ENCODE measurements at places on chromosomes 12 and 14. TPM values are rescaled to one million over a fixed set of nuclear protein-coding genes. Genes with fewer than 3 reads are reported as not detected.

- no peak for DNase-seq
These were observed 2.4 kb upstream of the KRT7 start for GRCh38 chr12:52230364-52231281.

- no peak for DNase-seq
These were observed 3.9 kb upstream of the ABHD4 start for GRCh38 chr14:22594156-22594716.

GRCh38 chr14:102625564-102626296, 33.3 kb downstream of the RCOR1 start:
- DNase-seq, result no peak

DNA sequence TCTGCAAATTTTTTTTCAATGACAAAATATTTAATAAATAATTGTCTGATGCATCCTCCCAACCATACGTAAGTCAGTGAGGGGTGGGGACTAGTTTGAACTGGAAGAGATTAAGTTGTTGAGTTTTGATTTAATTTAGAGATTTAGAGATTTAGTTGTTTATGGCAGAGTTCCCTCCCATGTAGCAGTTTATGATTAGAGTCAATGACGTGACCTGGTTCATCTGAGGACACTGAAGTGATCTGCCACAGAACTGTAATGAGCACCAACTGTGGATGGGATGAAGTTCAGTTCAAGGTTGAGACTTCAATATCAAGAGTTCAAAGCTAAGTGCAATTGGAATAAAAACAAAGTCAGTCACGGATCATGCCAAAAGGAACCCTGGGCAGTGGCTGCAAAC, 609.3 kb downstream of the NOVA1 start:
- no peak for DNase-seq

- no peak for DNase-seq
These were observed 51.1 kb downstream of the HSPB8 start for GRCh38 chr12:119229837-119230236.

GRCh38 chr14:60622917-60623257, 26.4 kb downstream of the SIX1 start:
- DNase-seq, result no peak

- no peak for DNase-seq
These were observed 12.2 kb downstream of the MMAB start for GRCh38 chr12:109560867-109561710.

DNA sequence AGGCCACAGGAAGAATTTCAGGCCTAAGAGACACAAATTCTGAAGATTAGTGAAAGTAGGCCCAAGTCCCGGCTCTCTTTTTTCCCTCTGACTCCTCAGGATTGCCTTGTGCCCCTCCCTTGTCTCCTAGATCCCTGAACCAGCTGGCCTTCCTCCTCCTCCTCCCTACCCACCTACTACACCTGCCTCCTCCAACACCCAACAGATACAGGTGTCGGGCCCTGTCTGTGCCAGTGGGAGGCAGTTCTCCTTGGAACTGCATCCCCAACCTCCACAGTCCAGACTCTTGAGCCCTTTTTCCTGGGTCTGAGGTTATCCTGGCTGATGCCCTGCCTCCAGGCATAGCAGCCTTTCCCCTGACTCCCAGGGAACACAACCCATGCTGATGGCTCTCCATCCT, 1.8 kb downstream of the PPP1R1A start:
- DNase-seq, result no peak

DNA sequence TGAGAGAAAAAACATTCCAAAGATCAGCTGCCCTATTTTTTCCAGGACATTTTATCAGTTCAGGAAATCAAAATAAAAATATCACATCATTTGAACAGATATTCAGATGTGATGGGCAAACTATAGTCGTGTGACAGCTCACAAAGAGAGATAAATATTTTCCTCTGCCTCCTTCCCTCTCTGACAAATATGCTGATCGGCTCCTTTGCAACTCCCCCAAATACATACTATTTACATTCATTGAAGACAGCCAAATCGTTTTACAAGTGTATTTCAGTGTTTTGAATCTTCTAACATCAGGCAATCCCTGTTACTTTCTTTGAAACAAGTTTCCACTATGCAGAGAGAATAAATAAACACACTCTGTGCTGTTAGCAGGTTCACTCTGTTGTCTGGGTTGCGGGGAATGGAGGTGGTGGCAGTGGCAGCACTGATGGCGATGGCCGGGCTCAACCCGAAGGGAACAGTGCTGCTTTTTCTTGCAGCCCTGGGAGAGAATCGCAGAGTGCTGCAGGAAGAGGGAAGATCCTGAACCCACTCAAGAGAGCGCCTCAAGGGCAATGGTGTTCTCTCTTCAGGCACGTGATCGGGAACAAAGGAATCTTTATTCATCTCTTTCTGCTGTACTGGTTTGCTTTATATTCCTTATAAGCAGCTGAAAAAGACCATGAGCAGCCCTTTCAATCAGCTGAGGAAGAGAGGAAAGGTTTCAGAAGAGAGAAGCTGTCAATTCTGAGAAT, 142.5 kb downstream of the PHLDA1 start:
- no peak for DNase-seq

GRCh38 chr12:69996241-69996640, 171.2 kb downstream of the MYRFL start:
- no peak for DNase-seq

- no peak for DNase-seq
These were observed 284.5 kb downstream of the CACNA1C start for GRCh38 chr12:2337031-2338010.

GRCh38 chr14:89342049-89342448, 75.0 kb downstream of the FOXN3 start:
- no peak for DNase-seq

CLEC1A gene
- polyA plus RNA-seq, result 3.4 TPM

C1QL4 gene
- polyA plus RNA-seq, result 0.98 TPM

LTBP2 gene
- polyA plus RNA-seq, result 3.2 TPM

CHMP4A gene
- 56.9 TPM for polyA plus RNA-seq

FRS2 gene
- polyA plus RNA-seq, result 47.2 TPM

A2M gene
- polyA plus RNA-seq, result 172 TPM

MTHFD1 gene
- polyA plus RNA-seq, result 91.1 TPM

E2F7 gene
- 6.9 TPM for polyA plus RNA-seq

Measured in renal cortex interstitium (tissue), 15 donors.